T-helper 1 cell (primary cell): ENCODE measurements at places on chromosomes 7 and 10.
A peak's percentile ranks its signal among the peaks of the same experiment; 100 is the strongest.

GRCh38 chr10:87093632-87094372, 841 bp downstream of the GLUD1 start:
- DNase-seq: peak; percentile 57

GRCh38 chr10:99303899-99304861, 25.0 kb upstream of the CNNM1 start:
- DNase-seq: no peak

DNA sequence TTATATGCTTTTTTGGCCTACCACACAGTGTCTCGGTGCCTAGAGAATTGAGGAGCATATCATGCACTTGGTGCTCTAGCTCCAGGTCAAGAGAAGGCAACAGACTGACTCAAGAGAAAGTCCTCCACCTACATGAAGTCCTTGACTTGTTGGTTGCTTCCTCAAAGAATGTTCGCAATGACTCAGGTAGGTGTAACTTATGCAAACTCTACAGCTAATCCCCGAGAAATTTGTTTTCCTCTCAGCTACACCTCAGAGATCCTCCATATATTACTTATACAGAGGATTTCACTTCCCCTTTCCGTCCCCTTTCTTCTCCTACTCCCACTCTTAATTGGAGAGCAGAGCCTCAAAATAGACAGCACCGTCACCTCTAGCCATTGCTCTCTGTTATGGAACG, 1013.1 kb downstream of the KCNMA1 start:
- DNase-seq: no peak

GRCh38 chr10:12795315-12796110, 206.0 kb downstream of the CCDC3 start:
- DNase-seq: no peak

- DNase-seq: no peak
These were observed 2.0 kb downstream of the GARS1 start for GRCh38 chr7:30596721-30597120.

DNA sequence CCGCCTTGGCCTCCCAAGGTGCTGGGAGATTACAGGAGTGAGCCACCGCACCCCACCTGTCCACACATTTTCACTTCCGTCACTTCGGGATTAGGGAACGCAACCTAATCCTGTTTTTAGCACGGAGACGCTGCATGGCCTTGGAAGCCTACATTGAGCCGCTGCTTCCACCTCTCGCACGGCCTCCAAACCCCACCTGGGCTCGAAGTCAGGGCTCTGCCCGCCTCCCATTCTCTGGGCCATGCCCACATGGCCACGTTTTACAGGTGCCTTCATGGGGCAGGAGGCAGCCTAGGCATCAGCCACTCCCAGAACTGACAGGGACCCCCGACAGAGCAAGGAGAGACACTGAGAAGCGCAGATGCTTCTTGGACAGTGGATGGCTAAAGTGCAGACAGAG, 100.6 kb downstream of the OAT start:
- no peak for DNase-seq

- no peak for DNase-seq
These were observed 96.3 kb upstream of the NEBL start for GRCh38 chr10:20993389-20993788.

GRCh38 chr10:52682766-52683165, 89.8 kb downstream of the MBL2 start:
- DNase-seq: no peak

DNA sequence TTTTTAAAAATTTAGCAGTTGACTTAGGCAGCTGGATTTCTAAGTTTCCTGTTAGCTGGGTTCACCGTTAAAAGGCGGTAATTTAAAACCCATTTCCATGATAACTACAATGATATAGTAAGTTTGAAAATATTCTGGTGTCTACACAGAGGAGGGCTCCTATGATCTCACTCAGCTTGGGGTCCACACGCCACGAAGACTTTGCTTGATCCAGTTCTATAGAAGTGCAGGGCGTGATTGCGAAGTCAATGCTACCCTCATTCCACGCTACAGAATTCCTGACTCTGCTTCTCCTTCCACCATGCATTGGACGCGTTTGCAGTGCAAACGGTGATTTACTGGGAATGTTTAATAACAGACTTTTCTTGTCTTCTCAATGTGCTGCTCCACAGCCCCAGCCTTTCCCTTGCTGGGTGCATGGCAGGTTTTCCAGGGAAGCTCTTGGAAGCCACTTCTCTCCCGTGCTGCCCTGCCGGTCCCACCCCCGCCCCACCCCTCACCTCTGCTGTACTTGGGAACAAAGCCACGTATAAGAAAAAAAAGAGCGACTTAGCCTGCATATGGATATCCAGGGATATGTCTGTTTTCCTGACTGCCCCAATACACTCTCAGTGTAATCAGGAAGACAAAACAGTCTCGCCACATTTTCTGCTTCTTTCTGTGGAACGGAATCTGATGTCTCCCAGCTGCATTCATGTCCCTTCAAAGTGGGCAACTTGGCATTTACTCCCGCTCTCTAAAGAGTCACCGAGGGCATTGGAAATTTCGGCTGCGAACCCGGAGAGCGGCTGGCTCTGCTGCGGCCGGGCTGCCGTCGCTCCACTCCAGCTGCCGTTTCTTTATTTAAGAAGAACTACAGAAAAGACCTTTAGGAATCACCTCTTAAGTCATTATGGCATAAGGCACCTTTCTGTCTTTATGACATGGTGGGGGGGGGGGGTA, 434.4 kb upstream of the MGMT start:
- no peak for DNase-seq

DNA sequence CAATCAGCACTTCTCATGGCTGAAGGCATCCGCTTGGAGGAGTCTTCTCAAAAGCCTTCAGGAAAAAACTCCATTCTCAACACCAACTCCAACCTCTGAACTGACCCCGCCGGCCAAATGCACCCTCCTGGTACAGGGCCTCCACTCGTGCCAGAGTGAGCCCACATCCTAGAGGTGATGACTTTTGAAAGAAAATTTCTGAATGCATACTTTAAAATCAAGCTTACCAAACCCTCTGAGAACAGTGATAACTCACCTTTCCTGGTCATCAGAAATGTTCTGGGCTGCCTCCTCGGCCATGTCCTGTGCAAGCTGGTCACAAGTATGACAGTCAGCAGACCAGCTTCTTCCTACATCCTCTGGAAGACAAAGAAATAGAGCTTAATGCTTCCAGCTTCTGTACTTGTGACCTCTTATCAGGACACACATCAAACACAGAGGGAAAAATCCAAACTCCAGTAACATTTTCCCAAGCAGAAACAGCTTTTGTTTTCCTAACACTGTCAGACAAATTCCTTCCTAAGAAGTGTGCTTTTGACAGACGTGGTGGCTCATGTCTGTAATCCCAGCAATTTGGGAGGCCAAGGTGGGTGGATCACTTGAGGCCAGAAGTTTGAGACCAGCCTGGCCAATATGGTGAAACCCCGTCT, at the start of gene PKD1L1:
Gene PKD1L1 (minus strand): TSS at position 326 of the 650 bp plus-strand sequence. CDS start 26 bp downstream, at position 300.
- DNase-seq: no peak

DNA sequence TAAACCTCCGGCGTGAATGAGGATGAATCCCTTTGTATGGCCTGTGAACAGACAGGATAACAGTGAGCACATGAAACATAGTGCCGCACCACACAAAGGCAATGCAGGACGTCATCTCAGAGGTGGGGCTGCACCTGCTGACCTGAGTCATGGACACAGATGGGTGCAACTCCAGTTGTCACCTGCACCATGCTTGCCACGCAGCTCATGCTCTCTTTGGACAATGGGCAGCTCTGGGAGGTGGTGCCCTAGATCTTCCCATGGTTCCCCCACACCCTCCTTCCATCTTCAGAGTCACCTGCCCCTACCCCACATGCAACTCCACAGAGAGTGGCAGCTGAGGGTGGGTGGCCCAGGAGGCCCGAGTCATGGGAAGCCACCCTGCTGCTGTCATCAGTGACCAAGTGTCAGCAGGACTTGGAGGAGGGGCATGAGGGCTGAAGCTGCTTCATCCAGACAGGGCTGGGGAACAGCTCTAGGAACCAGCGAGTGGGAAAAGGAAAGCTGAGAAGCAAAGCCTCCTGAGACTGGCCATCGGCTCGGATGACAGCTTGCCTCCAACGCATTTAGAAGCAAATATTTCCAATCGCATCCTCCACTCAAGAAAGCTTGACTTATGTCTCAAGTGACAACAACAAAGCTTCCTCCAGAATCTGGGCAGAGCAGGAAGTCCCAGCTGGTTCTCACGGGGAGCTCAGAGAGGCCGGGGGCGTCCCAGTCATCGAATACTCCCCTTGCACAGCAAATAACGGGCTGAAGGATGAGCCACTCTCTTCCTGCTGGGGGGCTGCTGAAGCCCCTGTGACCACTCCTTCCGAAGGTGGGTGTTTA, 27.1 kb downstream of the VIPR2 start:
- DNase-seq: no peak

DNA sequence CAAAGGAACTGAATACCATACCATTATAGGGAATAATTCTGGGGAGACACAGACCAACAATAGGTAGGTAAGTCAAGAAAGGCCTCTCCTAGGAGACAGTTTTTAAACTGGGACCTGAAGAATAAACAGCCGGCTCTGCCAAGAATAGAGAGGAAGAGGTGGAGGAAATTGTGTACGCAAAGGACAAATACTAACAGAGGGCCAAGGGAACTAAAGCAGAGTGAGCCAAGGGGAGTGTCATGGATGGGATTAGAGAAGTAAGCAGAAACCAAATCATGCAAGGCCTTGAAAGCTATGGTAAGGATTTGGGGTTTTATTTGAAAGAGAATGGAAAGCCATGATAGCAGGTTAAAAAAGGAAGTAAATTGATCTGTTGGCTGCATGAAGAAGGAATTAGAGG, 18.1 kb upstream of the ITGB8 start:
- no peak for DNase-seq

DNA sequence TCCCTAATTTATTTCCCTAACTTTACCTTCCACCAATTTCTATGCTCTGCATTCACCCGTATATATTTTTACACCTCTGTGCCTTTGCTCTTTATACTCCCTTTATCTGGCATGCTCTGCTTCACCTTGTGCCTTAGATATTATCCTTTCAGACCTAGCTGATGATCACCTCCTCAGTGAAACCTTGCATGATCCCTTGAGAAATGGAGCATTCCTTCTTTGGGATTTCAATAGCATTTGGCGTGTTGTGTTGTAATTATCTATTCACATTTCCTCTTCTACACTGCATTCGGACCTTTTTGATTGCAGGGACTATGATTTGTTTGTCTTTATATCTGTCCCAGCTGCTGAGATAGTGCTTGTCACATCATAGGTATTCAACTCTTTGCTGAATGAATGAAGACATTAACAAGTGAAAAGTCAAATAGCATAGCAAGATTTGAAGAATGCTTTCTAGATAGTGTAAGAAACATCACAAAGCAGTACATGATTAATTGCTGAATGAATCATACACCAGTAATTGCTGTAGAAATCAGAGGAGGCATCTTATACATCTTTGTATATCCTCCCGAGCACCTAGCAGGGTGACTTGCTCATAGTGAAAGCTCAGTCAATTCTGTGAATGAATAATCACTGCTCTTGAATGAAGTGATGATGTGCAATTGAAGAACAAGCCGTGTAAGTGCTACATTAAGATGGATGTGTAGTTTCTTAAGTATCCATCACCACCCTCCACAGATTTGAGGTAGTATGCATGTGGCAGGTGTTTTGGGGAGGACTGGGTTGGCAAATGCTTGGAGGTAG, 2.0 kb upstream of the TM9SF3 start:
- peak; percentile 88 for DNase-seq

DNA sequence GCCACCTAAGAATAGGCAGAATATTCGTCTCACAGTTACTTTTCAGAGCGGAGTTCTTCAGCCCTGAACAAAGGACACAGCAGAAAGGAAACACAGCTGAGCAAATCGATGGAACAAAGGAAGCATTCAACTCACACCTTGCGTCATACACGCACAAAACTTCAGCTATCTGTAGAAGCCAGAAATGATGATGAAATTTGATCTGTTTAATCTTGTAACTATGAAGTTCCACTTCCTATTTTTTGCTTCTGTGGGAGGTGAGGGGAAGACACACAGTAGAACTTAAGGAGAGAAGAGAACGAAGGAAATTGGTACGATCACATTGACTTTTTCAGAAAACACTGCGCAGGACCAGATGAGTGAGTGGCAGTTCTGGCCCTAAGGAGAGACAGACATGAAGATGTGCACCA, 26.2 kb downstream of the FAM171A1 start:
- no peak for DNase-seq

- no peak for DNase-seq
These were observed 44.2 kb upstream of the PPP2R2D start for GRCh38 chr10:131856441-131857094.

DNA sequence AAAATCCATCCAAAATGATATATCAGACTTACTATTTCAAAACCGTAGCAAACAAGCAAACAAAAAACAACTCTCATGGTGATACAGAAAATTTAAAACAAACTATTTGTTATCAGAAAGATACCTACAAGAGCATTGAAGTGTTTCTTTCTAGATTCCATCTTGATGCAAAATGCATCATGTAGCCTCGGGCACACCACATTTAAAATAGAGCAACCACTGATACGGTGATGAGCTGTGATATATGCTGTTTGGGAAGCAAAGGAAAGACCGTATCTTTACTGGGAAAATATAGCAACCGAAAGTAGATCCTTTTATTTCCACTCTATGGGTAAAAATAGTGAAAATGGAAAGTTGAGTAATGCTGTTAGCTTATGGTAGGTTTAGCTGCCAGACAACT, 892.0 kb downstream of the GATA3 start:
- no peak for DNase-seq

DNA sequence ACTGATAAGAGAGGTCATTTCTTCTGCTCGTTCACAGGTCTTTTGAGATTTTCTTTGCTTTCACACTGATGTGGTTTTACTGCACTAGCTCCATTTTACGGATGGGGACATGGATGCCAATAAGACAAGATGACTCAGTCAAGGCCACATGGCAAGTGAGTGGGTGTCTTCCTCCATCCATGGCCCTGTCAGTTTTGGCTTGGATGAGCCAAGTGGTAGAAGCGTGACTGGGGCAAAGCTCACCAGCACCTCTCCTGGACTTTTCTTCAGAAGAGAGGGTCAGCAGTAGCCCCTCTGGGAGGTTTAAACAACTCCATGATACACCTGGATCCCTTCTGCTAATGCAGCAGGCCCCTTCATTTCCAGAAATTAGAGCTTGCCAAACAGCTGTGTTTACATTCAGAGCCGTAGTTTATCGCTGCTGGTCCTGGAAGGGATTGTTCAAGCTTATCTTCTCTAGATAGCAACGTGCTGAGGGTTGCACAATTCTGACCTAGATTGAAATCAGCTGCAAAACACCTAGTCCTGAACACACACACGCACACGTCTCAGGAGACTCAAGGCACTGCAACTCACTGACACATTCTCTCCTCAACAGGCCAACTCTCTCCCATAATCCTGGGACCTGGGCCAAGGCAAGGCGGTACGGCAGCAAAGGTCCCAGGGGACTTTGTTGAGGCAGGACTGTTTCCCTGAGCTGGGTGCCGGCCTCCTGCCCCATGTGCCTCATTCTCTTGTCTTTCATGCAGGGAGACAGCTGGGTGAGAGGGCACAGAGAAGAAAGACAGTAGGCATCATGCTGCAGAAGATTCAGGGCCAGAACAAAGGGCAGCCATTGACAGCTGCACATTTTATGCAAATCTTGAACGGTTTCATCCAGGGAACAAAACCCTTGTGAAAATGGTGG, 14.2 kb upstream of the PDCD4 start:
- DNase-seq: no peak

DNA sequence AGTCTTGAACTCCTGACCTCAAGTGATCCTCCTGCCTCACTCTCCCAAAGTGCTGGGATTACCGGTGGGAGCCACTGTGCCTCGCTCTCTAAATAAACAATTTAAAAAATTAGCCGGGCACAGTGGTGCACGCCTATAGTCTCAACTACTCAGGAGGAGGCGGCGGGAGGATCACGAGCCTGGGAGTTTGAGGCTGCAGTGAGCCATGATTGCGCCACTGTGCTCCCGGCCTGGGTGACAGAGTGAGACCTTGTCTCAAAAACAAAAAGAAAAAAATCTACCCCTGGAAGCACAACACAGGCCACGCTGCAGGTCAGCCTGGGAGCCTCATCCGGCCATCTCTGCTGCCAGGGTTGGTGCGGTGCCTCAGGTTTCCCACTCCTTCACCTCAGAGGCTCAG, 3.8 kb upstream of the EIF3B start:
- DNase-seq: no peak
